ENCODE measurements at places on chromosomes 6 and 20.

DNA sequence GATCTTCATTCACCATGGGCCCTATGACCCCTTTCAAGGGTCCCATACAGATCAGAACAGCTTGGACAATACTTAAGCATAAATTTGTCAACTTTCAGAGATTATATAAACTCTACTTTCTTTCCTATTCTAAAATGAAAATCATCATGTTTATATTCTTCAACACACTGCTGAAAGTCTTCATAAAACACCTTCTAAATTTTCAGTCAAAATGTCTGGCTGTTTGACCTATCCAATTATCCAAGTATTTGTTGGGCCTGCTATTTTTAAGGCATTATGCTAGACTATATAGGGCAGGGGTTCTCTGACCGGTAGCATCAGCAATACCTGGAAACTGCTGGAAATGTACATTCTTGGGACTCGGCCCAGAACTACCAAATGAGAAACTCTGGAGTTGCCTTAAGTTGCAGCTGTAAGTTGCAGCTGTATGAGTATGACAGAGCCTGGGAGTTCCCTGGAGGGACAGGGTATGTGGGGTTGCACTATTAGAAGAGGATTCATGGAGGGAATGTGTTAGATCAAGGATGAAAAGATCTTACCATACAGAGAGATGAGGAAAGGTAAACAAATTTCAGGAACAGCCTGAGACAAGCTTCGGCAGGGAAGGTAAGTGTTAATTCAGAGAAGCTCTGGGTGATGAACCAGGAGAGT is 293.0 kb downstream of the ADGB start:
- no peak overlapping the region for H3K27ac ChIP-seq
- no peak overlapping the region for H3K4me3 ChIP-seq
- no peaks in the 10 kb centered on the region for H3K27me3 ChIP-seq
- no peaks in the 10 kb centered on the region for H3K4me1 ChIP-seq
- H3K36me3 ChIP-seq, result no peaks in the 10 kb centered on the region

DNA sequence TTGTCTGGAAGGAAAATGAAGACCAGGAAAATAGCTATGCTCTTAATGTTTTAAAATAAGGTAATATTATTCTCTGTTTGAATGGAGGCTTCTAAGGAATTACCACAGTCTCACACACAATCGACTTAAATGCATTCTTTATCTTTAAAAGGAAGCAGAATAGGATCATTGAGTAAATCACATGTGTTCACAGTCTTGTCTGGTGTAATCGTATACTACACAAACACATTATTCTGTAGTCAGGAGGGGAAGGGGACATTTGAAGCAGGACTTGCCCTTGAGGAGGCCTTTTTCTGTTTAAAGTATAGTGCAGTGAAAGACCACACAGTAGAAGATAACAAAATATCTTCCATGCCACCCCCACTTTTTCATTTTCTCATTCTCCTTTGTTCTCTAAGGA is 20.6 kb upstream of the REV3L start:
- no peaks in the 10 kb centered on the region for H3K4me1 ChIP-seq
- peaks cover 10% of the 10 kb centered on the region for H3K36me3 ChIP-seq
- no peaks in the 10 kb centered on the region for H3K27me3 ChIP-seq

DNA sequence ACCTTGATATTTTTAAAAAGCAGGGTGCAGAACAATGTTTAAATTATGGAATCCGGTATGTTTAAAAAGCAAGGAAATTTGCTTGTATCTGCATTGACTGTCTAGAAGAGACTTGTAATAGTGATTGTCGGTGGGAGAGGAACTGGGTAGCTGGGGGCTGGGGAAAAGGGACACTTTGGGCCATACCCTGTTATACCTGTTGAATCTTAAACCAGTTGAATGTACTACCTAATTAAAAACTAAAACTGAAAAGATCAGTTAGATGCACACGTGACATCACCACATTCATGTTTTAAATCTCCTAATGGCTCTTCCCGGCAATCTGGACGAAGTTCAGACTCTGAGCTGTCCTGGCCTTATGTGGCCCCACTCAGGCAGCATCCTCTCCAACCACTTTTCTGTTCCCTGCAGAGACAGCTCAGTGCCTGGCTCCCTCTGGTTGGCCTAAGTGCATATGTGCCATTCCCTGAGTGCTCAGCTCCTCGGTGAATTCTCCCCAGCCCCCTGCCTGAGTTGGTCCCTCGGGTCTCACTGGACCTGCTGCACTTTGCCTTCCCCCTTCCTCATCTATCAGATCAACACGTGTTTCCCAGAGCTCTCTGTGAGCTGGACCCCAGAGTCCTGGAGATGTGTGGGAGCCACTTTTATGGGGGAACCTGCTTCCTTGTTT is 36.3 kb downstream of the SLC52A3 start:
- no peak overlapping the region for H3K27ac ChIP-seq
- DNase-seq, result no peak
- H3K4me1 ChIP-seq, result peaks cover 12% of the 10 kb centered on the region
- H3K4me3 ChIP-seq, result no peak overlapping the region
- peaks cover 37% of the 10 kb centered on the region for H3K27me3 ChIP-seq

DNA sequence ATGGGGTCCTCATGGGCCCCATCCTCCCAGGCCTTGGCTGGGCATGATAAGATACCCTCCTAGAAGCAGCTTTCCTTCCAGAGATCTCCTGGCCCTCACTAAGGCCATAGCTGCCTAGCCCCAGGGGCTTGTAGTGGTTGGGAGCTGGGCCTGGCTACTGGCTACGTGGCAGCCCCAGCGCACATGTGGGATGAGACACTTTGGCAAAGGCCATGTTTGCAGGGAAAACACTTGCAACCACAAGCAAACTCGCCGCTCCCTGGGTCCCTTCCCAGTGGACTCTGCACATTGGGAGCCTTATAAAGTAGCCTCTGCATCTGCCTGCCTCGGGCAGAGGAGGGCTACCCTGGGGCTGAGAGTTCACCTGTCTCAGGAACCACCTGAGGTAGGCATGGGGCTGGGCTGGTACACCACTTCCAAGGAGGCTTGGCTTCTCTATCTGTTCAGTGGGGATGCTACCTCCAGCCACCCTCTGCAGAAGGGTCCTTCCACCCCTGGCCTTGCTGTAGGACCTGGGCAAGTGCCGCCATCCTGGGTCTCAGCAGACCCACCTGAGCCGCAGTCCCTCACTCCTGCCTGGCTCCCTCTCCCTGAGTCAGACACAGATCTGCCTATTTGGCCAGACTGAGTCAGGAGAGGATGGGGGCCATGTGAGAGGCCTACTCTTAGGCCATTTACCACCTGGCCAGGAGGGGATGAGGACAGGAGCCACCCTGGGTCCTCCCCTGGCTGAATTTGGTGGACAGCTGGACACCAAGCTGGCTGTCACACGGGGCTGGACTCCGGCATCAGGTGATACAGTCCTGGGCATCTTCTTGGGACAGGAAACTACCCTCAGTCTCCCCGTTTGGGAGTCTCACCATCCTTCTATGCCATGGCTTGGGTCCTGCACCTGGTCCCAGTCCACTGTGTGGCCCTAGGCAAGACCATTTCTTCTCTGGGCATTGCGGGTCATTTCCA is at the start of gene BPIFB2:
Gene BPIFB2 (plus strand): TSS at position 329 of the 960 bp plus-strand sequence. CDS start 871 bp downstream, outside the sequence.
- H3K27ac ChIP-seq, result no peak within 1 kb of the TSS
- H3K27me3 ChIP-seq, result peaks cover 17% of the 10 kb centered on the region
- no peak for DNase-seq
- H3K36me3 ChIP-seq, result no peaks in the 10 kb centered on the region

DNA sequence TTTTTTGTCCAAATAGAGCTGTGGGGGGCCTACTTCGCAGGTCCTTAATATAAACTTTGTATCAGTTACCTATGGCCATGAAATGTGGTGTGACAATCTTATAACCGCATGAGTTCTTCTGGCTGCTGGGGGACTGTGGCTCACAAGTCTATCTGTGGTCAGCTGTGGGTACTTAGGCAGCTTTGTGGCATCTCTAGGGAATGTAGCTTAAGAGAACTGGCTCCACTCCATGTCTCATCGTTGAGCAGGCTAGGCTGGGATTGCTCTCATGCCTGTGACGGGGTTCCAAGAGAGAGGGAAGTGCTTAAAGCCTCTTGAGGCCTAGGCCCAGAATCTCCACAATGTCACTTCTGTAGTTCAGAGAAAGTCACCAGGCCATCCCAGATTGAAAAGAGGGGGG is 140.5 kb downstream of the BTBD3 start:
- no peaks in the 10 kb centered on the region for H3K4me1 ChIP-seq
- no peak for DNase-seq
- H3K36me3 ChIP-seq, result no peaks in the 10 kb centered on the region
- H3K27ac ChIP-seq, result no peak overlapping the region

GRCh38 chr6:167894965-167895364 is 68.3 kb downstream of the AFDN start:
- no peak overlapping the region for H3K4me3 ChIP-seq
- H3K4me1 ChIP-seq, result no peaks in the 10 kb centered on the region
- no peaks in the 10 kb centered on the region for H3K27me3 ChIP-seq
- peaks cover 27% of the 10 kb centered on the region for H3K36me3 ChIP-seq
- no peak for DNase-seq
- no peak overlapping the region for H3K27ac ChIP-seq

GRCh38 chr6:88381289-88381642 is 215.1 kb upstream of the CNR1 start:
- no peaks in the 10 kb centered on the region for H3K4me1 ChIP-seq
- H3K27me3 ChIP-seq, result no peaks in the 10 kb centered on the region
- no peak overlapping the region for H3K27ac ChIP-seq
- no peaks in the 10 kb centered on the region for H3K36me3 ChIP-seq

- peaks cover 35% of the 10 kb centered on the region for H3K27me3 ChIP-seq
- no peak for DNase-seq
Observed at GRCh38 chr6:44779130-44779826, 391.8 kb downstream of the CDC5L start.

- H3K27ac ChIP-seq, result no peak overlapping the region
- no peak for DNase-seq
- H3K4me1 ChIP-seq, result peaks cover 3% of the 10 kb centered on the region
- no peak overlapping the region for H3K4me3 ChIP-seq
- no peaks in the 10 kb centered on the region for H3K27me3 ChIP-seq
Observed at GRCh38 chr20:15565786-15566185, 1007.5 kb downstream of the KIF16B start.

GRCh38 chr6:2135401-2135800 is 110.0 kb downstream of the GMDS start:
- no peaks in the 10 kb centered on the region for H3K36me3 ChIP-seq
- H3K4me3 ChIP-seq, result no peak overlapping the region

- H3K4me3 ChIP-seq, result no peak overlapping the region
- H3K27ac ChIP-seq, result no peak overlapping the region
- no peaks in the 10 kb centered on the region for H3K36me3 ChIP-seq
- H3K4me1 ChIP-seq, result no peaks in the 10 kb centered on the region
- peaks cover 11% of the 10 kb centered on the region for H3K27me3 ChIP-seq
- DNase-seq, result no peak
Observed at GRCh38 chr6:156590482-156590881, 186.7 kb upstream of the ARID1B start.
